ENCODE measurements at places on chromosomes 6 and 20.

DNA sequence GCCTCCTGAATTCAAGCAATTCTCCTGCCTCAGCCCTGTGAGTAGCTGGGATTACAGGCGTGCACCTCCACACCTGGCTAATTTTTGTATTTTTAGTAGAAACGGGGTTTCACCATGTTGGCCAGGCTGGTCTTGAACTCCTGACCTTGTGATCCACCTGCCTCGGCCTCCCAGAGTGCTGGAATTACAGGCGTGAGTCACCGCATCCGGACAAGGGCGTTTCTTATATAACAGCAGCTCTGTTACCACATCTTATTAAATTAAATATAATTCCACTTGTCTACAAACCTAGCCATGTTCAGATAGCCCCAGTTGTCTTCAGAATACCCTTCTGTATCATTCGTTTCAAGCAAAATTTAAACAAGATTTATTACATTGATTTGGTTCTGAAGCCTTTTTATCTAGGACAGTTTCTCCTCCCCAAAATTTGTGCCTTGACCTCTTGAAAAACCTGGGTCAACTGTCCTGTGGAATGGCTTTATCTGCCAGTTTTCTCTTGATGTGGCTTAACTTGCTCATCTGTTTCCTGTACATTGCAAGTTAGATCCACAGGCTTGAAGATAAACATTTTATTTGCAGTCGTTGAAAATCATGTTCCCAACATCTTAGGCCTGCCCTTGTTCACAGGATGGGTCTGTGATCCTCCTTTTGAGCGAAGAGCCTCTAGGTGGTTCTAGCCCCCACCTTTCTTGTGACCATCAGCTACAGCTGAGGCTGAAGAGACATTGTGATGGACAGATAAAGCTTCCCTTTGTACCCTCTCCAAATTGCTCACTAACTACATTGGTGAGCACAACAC, 132.2 kb downstream of the ARID1B start:
- DNase-seq = no peak

- peak; percentile 37 for DNase-seq
Measured at GRCh38 chr20:63626424-63627128, at the start of gene GMEB2. GMEB2 (minus strand) TSS chr20:63627101; CDS start chr20:63619397, 7,704 bp downstream.

GRCh38 chr6:158060455-158061360, 79.0 kb downstream of the SYNJ2 start:
- no peak for DNase-seq

DNA sequence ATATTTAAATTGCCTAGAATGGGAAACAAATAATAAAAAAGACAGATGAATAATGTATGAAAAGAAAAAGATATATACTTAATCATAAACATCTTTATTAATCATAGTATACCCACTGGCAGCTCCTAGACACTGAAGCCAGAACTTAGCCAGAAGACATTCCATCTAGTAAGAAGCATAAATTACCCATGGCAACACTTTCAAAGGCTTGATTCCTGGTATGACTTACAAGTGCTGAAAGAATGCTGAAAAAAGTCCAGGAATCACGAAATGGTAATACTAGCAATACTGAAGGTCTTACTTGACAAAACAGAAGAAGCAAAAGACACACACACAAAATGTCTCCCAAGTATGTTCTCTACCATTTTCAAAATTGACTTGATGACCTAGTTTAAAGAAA, 38.0 kb downstream of the RWDD2A start:
- DNase-seq = no peak

DNA sequence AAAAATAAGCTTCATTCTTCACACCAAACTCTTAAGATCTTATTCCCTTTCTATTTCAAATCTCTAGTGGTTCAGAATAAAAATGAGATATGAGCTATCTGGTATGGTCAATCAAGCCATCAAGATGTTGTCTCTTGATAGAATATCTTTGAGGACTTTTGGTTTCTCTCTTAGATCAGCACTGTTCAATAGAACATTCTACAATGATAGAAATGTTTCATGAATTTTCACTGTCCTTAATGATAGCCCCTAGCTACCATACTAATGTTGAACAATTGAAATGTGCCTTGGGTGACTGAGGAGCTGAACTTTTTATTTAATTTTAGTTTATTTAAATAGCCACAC, 24.1 kb upstream of the HINT3 start:
- DNase-seq = no peak

- no peak for DNase-seq
Measured at GRCh38 chr20:20743511-20744169, 31.2 kb upstream of the RALGAPA2 start.

DNA sequence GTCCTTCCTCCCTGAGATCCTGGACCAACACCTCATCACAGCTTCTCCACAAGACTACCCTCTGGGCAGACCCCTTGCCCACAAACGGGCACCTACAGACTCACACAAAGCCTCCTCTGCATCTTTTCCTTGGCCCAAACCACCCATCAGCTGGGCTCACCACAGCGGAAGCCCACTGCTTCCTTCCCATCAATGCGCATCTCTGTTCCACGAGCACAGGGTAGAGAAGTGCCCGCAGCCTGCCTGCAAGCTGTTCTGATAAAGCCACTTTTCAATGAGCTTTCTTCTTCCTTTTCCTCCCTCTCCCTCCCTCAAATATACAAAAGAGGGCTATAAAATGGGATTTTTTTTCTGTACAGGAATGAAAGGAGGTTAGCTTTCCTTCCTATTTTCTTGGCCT, 111.2 kb downstream of the NFATC2 start:
- DNase-seq = no peak

DNA sequence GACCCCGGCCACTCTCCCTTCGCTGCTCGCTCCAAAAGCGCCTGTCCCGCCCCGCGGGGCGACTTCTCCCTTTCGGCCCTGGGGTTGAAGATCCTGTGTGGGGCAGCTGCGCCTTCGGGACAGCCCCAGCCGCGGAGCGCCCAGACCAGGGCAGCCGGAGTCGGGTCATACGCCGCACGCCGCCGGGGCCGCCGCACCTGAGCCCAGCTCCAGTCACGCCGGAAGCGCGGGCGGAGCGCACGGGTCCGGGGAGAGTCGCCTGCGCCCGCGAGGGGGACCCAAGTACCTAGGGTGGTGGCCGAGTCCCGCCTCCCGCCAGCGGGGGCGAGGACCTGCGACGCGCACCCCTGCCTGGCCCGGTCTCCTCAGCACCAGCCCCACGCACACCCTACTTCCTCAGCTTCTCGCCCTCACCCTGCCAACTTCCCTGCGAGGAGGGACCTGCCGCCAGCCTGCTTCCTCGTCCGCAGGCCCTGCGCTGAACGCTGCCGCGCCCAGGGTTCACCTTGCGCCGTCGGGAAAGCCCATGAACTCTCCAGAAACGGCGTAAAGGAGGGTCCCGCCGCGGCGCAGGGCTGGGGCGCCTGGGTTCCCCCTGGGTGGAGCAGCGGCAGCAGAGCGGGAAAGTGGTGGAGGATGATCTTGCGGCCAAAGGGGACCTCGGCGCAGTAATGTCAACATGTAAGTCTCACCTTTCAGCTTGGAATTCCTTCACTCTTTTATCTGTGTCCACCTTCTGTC, at the start of gene ADGRG6:
Gene ADGRG6 (plus strand): TSS at position 357 of the 741 bp plus-strand sequence. CDS start 323 bp downstream, at position 680.
- DNase-seq = peak; percentile 25

GRCh38 chr6:155387481-155387880, 68.2 kb downstream of the NOX3 start:
- no peak for DNase-seq

- DNase-seq = no peak
Measured at GRCh38 chr6:95998133-95998532, 17.6 kb upstream of the FUT9 start.

GRCh38 chr6:84536885-84537638, 227.3 kb downstream of the TBX18 start:
- no peak for DNase-seq

- DNase-seq = no peak
Measured at GRCh38 chr6:31718265-31718664, 3.1 kb downstream of the LY6G6D start.

GRCh38 chr6:21003780-21004541, 469.7 kb downstream of the CDKAL1 start:
- DNase-seq = no peak

GRCh38 chr20:24960861-24961260, 11.8 kb downstream of the CST7 start:
- DNase-seq = no peak

- no peak for DNase-seq
Measured at GRCh38 chr6:160812097-160812496, 110.1 kb downstream of the PLG start.

GRCh38 chr20:21569586-21569985, 55.7 kb upstream of the NKX2-2 start:
- no peak for DNase-seq

DNA sequence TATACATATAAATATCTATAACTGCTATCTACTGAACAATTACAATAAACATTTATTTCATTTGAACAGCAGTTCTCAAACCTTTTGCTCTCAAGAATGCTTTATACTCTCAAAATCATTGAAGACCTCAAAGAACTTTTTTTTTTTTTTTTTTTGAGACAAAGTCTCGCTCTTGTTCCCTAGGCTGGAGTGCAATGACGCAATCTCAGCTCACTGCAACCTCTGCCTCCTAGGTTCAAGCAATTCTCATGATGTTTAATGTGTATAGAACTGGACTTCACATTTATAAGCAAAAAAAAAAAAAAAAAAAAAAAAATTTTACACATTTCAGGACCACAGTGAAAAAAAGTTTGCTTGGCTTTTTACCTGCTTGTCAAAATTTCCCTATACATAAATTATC, 11.7 kb downstream of the UBE2V1 start:
- no peak for DNase-seq

DNA sequence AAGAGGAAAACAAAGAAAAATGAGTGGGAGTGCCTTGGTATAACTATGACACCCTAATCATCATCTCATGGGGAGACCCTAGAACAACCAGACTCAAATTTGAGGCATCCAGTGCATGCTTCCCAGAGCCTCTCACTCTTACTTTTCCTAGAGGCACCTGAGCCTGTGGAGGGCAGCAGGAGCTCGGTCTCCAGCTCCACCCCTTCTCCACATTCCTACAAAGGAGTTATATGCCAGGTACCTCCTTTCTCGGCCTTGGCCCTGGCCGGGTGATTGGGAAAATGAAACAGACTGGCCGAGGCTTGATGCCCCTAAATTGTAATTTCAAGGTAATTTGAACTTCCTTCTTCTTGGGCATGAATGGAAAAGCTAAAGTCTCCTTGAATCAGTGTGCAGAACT, 761.2 kb upstream of the CHD6 start:
- DNase-seq = no peak

DNA sequence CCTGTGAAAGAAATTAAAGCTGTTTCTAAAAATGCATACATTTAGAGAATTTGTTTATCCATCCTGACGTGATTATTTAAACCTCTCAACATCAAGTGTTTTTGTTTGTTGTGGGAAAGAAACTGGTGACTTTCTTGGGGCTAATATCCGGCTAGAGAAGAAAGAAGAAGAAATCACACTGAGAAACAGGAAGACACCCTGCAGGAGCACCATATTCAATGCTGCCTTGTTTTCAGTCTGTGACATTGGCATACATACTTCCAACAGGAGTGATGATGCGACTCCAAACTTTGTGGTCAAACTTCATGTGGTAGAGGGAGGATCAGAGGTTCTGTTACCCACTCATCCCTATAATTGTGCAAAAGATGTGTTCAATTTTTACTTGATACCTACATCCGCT, 997.6 kb upstream of the CITED2 start:
- DNase-seq = no peak

GRCh38 chr6:29828471-29828797, 809 bp downstream of the HLA-G start:
- DNase-seq = no peak

GRCh38 chr6:17388365-17388764, 5.0 kb upstream of the CAP2 start:
- DNase-seq = no peak

DNA sequence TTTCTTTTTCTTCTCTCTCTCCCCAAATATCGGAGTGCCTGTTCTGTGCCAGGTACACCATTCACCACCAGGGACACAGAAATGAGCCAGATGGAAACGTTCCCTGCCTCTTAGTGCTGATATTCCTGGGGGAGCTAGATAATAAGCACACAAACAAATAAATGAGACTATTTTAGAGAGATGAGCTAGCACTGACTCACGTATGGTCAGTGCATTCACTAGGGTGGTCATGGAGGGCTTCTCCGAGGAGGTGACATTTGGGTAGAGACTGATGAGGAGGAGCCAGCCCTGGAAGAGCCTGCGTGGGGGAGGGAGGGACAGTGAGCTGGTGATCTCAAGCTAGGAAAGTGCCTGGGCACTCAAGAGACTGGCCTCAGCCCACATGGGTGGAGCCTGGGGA, 252.3 kb upstream of the KCNG1 start:
- DNase-seq = no peak

GRCh38 chr6:45844986-45845385, 170.7 kb downstream of the CLIC5 start:
- DNase-seq = no peak

DNA sequence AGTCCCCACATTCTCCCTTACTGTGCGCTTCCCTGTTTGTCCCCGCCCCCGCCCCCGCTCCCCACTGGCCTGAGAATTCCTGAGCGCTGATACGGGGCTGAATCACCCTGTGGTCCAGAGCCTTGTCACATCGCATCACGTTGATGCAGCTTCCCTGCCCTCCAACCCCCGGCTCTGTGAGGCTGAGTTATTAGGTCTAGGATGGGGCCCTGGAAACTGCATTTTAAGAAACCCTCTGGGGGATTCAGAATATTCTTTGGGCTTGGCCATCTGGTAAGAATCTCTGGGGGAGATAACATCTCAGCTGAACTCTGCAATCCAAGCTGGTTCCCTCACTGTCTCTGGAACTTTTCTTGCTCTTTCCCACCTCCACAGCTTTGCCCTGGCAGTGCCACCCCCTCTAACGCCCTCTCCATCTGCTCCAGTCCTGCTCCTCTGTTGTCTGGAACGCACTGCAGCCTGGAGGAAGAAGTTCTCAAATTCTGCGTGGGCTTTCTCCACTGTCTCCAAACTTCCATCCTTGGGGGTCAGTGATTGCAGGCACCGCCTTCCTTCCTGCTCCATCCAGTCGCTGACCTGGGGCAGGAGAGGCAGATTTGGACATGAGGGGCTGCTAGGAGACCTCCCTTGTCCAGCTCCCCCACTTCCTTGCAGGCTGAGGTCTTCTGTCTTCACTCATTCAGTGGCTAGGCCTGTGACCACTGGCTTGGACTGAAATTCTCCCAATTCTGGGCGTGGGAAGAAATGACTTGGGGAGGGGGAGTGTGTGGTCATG, 42.6 kb downstream of the KIAA1755 start:
- DNase-seq = no peak

DNA sequence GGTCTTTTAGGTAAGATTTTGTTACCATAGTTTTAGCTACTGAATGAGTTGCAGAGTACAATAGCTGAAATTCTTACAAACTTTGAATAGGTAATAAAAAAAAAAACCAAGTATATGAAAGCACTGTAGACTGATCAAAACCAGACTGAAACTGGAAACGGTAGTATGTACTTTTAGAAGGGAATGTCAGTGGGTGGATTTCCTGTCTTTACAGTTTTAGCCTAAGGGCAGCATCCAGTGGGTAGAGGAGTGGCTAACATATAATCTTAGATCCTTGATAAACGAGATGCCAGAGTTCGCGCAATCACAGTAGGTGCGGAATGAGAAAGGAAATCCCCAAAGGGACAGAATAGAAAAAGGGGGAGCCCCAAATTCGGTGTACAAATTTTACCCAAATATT, 385.9 kb upstream of the RUNX2 start:
- no peak for DNase-seq

Data from stimulated activated CD8-positive, alpha-beta memory T cell treated with anti-CD3 and anti-CD28 coated beads, Interleukin-7, amount 100 ng/mL, for 48 hours (primary cell).